Posterior vena cava (tissue), 2 donors: ENCODE measurements at places on chromosomes 13 and 19. TPM values are rescaled to one million over a fixed set of nuclear protein-coding genes. Genes with fewer than 3 reads are reported as not detected.

ACP7 gene
- total RNA-seq, result not detected

IZUMO2 gene
- not detected for total RNA-seq

RGS9BP gene
- total RNA-seq, result 0.24 TPM

- DNase-seq, result no peak
Observed at GRCh38 chr19:49347835-49348234, 12.6 kb downstream of the CD37 start.

DNA sequence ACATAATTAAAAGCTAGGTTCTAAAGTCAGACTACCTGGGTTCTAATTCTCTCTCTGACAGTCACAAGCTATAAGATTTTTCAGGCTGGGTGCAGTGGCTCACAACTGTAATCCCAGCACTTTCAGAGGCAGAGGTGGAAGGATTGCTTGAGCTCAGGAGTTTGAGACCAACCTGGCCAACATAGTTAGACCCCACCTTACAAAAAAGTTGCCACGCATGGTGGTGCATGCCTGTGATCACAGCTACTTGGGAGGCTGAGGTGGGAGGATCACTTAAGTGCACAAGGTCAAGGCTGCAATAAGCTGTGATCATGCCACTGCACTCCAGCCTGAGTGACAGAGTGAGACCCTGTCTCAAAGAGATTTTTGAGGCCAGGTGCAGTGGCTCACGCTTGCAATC, 6.0 kb downstream of the NFKBID start:
- no peak for DNase-seq

TNFRSF19 gene
- 3.6 TPM for total RNA-seq

DNA sequence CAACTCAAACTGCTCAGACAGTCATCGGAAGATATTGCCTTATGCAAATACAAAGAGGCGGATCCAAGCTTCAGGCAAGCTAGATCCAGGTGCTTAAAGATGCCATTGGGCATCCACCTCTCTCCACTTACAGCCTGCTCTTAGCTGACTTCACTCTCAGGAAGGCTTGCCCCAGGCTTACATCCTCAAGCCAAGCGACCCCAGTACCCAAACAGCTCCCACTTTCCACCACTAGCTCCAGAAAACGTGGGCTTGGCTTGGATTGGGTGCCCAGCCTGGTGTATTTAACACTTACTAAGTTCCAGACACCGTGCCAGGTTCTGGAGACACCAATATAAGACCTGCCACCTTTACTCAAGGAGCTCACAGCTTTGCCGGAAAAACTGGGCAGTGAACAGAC, 142.1 kb upstream of the VSTM2B start:
- peak; percentile 62 for DNase-seq

RAB20 gene
- total RNA-seq, result 11.9 TPM

DNA sequence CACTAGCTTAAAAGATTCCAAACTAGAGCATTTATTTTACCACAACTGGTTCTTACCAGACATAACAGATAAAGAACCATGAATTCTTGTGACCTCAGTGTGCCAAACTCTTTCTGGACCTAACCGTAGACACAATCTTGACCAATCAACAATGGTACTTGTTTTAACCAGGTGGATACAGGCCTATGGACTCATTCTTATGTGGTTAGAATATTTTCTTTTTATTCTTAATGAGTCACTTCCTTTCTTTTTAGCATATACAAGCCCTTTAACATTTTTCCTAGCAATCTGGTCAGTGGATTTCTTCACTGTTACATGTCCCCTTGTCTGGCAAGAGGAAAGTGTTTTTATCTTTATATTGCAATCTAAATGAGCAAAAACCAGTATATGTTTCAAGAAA, 792.1 kb upstream of the SPRY2 start:
- DNase-seq, result no peak

DNA sequence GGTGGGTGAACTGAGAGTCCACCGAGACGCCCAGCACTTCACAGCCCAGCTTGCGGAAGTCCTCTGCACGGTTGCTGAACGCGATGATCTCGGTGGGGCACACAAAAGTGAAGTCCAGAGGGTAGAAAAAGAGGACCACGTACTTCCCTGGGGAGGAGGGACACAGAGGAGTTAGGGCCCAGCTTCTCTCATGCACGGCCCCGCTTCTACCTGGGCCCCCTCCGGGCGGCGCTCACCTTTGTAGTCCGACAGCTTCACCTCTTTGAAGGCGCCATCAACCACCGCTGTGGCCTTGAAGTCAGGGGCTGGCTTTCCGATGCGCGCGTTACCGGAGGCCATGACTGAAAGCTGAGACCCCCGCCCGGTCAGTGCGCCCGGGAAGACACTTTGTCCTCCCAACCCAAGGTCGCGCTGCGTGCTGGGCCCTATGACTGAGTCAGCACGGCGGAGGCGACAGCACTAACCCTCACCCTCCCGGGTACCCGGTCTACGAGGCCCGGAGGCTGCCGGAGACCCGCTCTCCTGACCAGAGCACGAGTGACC, 606 bp downstream of the PRDX2 start:
- no peak for DNase-seq

DNA sequence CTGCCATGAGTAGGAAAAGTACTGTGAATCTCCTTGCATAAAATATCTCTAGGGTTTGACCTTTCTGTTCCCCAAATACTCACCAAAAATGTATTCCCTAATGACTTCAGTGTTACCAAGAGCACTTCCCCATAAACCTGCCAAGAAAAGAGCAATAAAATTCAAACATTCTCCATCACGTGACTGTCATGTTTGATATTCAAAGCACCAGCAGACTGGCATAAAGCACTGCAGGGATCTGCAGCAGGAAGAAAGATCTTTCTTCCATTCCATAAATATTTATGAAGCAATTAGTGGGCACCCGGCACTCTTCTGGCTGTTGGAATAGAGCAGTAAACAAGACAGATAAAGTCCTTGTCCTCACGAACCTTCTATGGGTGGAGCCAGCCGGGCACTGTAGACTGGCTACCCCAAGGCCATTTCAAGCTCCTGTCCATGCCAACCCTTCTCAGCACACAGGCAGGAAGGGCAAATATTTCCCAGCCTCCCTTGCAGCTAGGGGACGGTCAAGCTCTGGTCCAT, 20.3 kb downstream of the PLA2G4C start:
- peak; percentile 20 for DNase-seq

METTL21C gene
- total RNA-seq, result not detected
